ENCODE measurements at places on chromosomes 2 and 18.

DNA sequence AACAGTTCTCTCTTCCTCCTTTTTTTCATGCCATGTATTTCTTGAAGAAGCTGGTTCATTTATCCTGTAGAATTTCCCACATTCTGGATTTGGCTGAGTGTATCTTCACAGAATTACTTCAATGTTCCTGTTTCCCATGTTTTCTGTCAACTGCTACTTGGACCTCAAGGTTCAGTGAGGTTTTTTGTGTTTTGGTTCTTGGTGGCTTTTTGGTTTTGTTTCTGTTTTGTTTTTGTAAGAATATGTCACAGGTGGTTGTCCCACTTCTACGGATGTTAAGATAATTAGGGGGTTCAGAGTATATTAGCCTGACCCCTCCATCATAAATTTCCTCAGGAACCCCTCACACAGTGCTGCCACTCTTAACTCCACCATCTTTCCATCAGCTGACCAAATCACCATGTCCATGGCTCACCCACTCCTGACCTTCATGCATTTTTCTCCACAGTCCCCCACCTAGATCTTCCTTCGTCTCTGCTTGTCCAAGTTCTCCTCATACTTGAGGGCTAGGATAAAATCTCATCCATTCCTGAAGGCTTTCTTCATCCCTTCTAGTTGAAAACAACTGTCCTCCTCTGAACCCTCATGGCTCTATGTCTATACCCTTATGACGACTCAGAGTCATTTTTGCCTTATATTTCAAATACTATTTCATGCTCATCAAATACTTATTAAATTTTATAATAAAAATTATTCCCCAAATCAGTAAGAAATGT lies 40.4 kb downstream of the PLEKHM3 start:
- no peak for DNase-seq

DNA sequence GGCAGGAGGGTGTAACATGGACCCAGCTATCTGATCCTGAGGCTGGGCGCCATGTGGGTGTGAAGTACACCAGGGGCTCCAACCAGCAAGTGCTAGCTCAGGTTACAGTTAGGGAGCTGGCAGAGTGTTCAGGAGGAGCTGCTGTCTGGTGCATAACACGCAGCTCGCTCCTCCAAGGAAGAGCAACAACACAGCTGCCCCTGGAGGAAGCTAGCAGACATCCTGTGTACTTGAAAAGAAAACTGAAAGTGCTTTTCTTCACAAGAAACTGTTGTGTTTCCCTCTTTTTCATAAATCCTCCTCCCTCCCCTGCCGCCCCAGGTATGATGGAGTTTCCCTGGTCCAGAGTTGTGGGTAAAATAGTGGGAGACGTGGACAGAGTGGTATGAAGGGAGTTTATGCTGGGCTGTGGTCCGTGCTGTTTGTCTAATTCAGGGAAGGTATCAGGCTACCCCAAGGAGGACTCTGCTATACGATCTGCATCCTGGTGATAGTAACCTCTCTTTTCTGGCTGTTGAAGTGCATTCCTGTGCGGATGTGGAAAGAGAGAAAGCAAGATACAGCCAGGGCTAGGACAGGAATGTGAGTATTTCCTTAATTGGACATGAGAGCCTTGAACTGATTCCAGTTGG lies 6.1 kb upstream of the LBH start:
- peak; percentile 66 for DNase-seq

- no peak for DNase-seq
Measured at GRCh38 chr2:194616334-194616733, 1040.7 kb upstream of the SLC39A10 start.

- DNase-seq: no peak
Measured at GRCh38 chr2:148027822-148028221, 6.9 kb downstream of the MBD5 start.

DNA sequence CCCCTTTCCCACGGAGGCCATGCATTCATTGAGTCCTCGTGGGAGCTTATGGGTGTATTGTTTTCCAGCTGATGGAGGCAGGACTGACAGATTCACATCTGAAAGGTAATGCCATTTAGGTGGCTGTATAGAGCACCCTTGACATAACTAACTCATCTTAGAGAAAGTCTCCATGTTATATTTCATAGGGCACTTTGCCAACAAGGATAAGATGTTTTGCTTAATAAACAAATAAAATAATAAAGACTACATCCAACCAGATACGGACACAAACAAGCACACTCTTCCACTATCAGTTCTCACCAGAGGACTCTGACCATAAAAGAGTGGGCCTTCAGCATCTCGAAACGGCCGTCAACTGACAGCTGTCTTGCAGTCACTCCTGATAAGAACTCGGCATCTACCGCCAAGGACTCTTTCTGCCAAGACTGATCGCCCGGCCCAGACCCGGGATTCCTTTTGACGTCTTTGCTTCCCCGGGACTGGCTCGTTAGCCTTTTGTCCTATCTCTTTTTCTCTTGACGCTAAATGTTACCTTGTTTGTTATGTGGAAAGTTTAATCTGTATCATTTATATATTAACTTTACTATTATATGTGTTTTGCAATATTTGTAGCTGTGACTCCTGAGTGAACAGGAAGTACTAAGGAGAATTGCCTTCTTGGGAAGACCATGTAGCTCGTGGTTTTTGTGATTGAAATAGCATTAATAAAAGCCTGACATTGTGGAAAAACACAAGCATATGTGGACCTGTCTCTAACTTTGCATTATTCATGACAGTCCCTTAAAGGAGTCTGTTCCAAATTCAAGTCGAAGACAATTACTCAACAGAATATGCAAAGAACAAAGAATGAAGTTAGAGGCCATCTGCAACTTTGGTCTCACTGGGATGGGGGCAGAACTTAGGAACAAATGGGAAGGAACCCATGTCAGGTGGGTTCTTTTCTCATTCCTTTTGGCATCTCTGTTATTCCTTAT lies 195.1 kb downstream of the LPIN1 start:
- no peak for DNase-seq

DNA sequence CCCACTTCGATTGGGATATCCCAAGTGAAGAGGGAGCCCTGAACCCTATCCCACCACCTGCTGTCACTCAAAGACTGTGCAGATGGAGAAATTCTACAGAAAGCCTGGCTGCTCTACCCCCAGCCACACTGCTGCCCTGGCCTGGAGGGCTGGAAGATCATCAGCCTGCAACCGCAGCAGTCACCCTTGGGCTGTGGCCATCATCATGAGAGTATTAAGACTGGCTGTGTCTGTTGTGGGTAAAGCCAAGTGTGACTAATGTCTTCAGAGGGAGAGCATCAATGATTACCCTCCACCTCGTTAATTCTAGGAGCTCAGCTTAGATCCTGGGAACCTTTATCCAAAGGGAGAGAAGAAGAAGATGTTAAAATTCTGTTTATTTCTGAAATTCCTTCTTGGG lies 221.5 kb downstream of the TFCP2L1 start:
- DNase-seq: no peak

GRCh38 chr18:39781565-39781964 lies 2173.5 kb upstream of the PIK3C3 start:
- DNase-seq: no peak

DNA sequence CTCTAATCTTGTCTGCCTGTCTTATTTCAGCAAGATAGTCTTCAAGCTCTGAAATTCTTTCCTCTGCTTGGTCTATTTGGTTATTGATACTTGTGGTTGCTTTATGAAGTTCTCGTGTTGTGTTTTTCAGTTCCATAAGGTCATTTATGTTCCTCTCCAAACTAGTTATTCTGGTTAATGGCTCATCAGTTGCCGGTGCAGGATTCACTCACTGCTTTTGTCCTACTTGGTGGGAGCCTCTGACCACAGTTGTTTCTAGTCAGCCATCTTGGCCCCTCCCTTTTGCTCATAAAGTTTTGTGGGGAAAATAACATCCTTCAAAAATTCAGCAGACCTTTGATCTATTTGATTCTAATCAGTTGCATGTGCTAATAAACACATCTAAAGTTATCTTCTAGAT lies 158.6 kb upstream of the PARD3B start:
- DNase-seq: no peak

DNA sequence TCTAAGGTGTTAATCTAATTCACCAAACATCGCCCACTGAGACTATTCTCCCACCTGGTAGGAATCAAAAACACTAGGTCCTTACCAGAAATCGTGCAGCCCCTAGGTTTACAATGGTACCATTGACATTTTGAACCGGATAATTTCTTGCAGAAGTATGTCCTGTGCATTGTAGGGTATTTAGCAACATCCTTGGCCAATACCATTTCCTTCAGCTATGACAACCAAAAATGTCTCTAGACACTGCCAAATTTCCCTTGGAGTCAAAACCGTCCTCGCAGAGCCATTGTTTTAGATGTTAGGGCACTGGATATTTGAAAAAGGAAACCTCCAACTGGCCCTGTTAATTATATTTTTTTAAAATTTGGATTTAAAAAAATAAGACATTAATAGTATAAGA lies 3.8 kb downstream of the VPS54 start:
- DNase-seq: no peak

- no peak for DNase-seq
Measured at GRCh38 chr18:34400834-34401233, 176.1 kb upstream of the NOL4 start.

DNA sequence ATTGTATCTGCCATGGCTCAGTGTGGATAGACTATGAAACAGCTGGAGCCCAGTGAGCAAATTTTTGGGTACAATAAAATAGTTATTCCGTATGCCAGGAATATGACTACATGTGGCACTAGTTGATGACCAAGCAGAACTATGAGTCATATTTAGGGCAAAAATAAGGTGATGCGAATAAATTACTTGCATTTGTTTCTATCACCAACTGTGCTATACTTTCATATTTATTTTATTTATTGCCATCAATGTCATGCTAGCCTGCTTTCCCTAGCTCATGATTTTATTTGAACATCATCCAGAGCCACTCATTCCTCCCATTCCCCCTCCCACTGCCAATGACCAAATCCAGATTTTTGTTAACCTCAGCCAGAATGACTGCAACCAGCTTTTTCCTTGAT lies 13.3 kb upstream of the FAP start:
- DNase-seq: no peak

- peak; percentile 39 for DNase-seq
Measured at GRCh38 chr2:176106581-176107539, at the start of gene HOXD11. HOXD11 (plus strand) TSS chr2:176107280; CDS start chr2:176107356, 76 bp downstream.

DNA sequence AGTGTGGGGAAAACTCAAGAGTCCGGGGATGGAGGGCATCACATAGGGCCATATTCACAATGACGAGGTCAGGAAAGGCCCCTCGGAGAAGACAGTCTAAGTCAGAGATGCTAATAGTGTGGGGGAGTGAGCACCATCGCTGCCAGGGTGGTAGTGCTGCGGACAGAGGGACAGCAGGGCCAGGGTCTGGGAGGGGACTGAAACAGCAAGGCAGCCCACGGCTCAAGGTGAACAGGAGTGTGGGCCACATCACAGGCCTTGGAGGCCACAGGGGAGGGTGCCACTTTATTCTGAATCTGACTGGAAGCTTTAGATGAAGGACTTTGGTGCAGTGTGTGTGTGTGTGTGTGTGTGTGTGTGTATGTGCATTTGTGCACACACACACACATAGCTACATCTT lies 130.9 kb upstream of the GLI2 start:
- no peak for DNase-seq

- DNase-seq: no peak
Measured at GRCh38 chr18:77037567-77037966, 95.0 kb downstream of the MBP start.

DNA sequence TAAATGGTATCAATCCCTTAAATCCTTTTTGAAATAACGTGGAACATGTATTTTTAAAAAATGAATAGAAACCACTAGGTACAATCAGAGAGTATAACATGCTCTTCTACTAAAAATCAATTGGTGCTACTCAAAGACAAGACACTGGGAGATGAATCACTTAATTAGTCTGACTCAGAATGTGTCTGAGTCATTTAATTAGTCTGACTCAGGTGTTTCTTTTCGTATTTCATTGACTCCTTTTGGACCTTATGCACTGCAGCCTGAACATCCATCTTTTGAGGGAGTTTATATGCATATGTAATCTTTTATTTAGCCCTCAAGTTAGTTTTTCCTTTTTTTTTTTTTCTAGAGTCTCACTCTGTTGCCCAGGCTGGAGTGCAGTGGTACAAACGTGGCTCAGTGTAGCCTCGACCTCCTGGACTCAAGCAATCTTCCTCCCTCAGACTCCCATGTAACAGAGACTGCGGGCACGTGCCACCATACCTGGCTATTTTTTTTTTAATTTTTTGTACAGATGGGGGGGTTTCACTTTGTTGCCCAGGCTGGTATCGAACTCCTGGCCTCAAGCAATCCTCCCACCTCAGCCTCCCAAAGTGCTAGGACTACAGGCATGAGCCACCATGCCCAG lies 26.5 kb downstream of the PPP4R3B start:
- DNase-seq: no peak

GRCh38 chr2:223700221-223700620 lies 98.1 kb upstream of the SCG2 start:
- DNase-seq: no peak

DNA sequence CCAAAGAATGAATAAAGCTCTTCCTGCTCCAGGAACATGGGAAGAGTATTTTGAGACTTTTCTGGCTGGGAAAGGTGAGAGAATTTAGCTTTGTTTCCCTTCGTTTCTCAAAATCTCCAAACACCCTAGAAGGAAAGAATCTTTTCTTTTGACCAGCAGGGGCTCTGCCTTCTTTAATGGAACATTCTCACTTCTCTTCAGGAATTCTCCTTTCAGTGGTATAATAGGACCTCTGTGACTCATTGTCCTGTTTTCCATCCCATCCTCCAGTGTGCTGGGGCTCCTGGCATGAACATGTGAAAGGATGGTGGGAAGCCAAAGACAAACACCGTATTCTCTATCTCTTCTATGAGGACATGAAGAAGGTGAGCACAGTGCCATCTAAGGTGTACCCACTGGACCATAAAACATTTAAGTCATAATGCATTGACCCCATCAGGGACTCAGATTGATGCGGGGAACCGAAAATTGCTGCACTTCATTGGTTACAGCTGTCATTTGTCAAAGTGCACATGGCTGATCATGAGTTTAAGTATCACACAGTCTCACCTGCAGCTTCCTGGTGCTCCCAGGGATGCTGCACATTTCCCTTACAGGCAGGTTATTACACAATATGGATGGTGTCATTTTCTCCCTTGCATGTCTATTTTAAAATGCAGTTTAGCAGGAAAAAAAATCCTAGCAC lies 5.5 kb downstream of the SULT1C4 start:
- no peak for DNase-seq

DNA sequence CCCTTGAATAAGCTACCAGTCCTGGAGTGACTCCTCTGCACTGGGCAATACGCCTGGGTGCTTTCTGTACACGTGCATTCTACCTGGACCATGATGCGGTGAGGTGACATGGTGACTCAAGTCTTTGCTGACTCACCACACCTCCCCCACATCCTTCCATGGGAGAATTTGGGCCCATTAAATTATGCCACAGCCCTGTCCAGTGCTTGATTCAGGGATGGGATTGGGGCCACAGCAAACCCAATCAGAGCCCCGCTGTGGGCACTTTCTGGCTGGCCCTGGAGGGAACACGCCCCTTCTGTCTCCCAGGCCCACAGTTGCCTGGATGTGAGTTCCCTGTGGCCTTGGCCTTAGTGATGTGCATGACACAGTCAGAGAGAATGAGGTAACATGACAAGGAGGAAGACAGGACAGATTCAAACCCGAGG lies 86.9 kb downstream of the LRRC30 start:
- DNase-seq: no peak

GRCh38 chr18:11857177-11857887 lies 6.1 kb downstream of the CHMP1B start:
- DNase-seq: no peak

GRCh38 chr2:212547716-212548454 lies 9.3 kb upstream of the ERBB4 start:
- DNase-seq: no peak

- DNase-seq: no peak
Measured at GRCh38 chr2:127128445-127128904, 21.5 kb upstream of the BIN1 start.

GRCh38 chr2:231191896-231192872 lies 6.2 kb upstream of the ARMC9 start:
- no peak for DNase-seq

- no peak for DNase-seq
Measured at GRCh38 chr18:79604913-79605880, 74.4 kb upstream of the CTDP1 start.

Measured in activated T-cell treated with anti-CD3 and anti-CD28 coated beads, Interleukin-2, amount 50 U/mL, for 24 hours (primary cell).